ENCODE measurements at places on chromosomes 16 and 17.

GRCh38 chr16:56424404-56424764 lies 961 bp downstream of the AMFR start:
- no peak for DNase-seq

- DNase-seq, result no peak
These were observed 17.6 kb upstream of the SP2 start for GRCh38 chr17:47878203-47879027.

DNA sequence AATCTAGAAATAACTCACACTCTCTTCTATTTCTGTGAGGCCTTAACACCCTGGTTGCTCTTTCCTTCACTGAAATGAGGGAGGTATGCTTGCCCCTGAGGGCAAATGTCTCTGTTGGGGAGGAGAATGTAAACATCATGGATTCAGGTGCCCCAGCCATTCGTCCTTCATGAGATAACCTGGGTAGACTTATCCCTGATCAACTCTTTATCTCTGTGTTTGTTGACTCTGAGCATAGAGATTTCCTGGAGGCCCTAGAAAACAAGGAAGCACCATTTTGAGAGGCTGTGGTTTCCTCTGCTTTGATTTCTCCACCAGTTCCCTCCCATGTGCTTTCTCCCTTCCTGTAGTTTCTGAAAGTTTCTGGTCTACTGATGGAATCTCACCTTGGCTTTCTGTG lies 77.3 kb downstream of the PHKB start:
- DNase-seq, result no peak

DNA sequence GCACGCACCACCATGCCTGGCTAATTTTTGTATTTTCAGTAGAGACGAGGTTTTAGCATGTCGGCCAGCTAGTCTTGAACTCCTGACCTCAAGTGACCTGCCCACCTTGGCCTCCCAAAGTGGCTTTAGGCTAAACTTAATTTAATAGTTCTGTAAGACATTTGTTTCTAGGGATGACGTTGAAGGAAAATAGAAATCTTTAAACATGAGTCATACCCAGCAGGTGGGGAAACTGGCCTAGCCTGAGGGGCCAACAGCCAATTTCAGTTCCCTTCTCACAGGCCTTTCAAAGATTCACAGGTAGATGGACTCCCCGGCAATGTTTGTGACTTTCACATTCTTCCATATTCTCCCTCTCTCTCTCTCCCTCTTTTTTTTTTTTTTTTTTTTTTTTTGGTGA lies 18.1 kb upstream of the ITPRIPL2 start:
- no peak for DNase-seq

DNA sequence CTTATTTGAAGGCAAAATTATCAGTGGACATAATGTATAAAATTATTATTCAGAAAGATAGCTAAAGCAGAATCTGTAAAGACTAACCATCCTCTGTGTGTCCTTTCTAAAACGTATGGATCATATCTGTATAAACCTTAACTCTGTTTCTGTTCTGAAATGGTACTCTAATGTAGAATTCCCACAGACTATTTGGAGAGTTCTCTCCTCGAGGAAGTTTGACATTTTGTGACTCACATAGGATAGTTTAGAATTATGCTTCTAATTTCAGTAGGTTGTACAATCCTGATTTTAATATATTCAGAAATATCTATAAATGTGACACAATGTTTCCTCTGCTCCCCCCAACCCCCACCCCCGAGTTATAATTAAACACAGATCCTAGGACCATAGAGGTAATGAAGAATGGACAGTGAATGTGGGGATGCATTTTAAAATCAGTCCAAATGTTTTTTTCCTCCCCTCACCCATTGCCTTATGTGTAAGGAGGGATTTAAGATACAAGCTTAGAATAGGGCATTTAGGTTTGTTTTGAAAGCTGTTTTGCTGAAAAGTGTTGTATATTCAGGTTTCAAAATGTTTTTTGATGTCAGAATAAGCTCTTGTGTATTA lies 66.8 kb downstream of the BCAS3 start:
- DNase-seq, result no peak

- DNase-seq, result no peak
These were observed 197.0 kb downstream of the AXIN2 start for GRCh38 chr17:65364438-65364837.

DNA sequence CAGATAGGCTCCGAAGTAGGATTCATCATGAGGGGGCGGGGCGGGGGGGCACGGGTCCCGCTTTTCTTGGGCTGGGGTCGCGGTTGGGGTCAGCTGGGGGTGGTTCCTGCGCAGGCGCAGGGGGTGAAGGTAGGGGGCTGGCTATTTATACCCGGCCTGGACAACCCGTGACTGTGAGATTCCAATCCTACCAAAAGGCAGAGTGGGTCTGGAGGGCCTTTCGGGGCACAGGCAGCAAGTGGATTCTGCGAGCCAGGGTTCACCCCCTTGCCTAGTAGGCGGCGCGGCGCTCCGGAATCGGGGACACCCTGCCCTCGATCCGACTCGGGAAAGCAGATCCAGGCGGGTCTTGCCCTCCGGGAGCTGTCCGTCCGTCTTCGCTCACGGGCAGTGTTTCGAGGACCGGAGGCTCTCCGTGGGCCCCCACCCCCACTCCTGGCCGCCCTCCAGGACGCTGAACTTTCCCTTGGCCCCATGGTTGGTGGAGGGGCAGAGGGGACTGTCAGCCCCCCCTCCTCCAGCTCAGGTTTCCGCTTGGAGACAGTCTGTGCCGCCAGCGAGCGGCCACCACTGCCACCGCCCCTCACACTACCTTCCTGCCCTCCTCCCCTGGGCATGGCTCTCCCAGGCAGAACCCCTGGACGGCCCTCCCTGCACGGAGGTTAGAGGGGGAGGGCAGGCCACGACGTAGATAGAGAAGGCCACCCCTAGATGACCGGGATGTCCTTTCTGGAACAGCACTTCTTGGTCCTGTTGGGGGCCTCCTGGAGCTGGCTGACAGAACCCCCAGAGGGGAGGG lies 634 bp downstream of the SLC2A4 start:
- no peak for DNase-seq

- DNase-seq, result no peak
These were observed 229.9 kb upstream of the SDK2 start for GRCh38 chr17:73874008-73874720.

DNA sequence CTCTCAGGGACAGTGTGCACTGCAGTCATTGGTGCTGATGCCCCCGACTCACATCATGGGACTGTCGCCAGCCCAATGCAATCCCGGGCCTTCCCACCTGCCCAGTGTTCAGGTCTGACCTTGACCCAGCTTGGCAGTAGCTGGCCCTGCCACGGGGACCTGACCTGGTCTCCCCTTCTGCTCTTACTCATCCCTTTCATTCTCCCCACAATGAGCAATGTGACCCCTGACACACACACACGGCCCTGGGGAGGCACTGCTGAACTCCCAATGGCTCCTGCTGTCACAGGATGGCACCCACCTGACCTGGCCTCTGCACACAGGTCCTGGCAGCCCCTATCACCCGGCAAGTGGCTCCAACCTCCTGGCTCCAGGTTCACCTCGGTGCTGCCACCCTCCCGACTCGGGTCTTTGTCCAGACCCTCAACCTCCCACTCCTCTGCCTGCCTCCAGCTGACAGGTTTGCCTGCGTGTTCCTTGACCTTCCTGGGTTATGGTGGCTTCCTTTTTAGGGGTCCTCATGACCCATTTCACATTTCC lies 6.6 kb downstream of the CD300C start:
- no peak for DNase-seq

GRCh38 chr17:9538626-9539025 lies 37.0 kb downstream of the STX8 start:
- DNase-seq, result no peak

DNA sequence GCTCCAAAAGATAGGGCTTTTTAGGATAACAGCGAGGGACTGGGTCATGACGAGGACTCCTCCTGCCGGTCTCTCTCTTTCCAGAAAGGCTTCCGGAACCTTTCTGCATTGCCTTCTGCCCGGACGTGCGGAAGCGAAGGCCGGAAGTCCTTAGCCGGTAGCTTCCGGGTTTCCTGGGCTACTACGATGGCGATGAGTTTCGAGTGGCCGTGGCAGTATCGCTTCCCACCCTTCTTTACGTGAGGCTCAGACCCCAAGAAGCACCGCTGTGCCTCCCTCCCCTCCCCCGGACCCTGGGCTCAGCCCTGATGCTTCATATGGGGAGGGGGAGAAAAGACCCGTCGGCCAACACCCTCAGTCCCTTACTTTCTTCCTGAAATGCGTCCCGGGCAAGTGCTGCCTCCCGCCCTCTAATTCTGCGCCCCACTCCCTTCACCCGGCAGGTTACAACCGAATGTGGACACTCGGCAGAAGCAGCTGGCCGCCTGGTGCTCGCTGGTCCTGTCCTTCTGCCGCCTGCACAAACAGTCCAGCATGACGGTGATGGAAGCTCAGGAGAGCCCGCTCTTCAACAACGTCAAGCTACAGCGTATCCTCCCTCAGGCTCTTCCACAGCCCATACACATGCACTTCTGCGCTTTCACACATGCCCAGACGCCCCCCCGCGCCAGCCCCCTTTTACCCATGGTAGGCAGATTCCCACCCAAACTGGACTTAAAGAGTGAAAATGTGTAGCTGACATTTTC lies at the start of gene VPS25:
TSS of gene VPS25 (plus strand) at position 160 of the 746 bp plus-strand sequence. CDS start at position 187, 27 bp downstream.
- peak; percentile 73 for DNase-seq

DNA sequence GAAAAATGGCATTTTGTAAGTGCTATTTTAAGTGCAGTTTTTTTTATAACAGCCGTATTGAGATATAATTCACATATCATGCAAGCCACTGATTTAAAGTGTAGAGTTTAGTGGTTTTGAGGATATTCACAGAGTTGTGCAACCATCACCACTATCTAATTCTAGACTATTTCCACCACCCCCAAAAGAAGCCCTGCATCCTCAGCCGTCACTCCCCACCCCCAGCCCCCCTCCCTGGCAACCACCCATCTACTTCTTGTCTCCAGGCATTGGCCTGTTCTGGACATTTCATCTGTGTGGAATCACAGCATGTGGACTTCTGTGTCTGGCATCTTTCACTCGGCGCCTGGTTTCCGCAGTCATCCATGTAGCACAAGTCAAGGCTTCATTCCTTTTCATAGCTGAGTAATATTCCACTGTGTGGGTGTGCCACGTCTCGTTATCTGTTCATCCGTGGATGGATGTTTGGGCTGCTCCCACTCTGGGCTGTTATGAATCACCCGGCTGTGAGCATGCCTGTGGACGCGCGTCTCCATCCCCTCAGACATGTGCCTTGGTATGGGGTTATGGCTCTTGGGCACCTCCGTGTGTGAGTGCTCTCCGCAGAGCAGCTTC lies 138.4 kb upstream of the CIBAR2 start:
- no peak for DNase-seq

- no peak for DNase-seq
These were observed 86.4 kb downstream of the MRM1 start for GRCh38 chr17:36687736-36688135.

- no peak for DNase-seq
These were observed 80.1 kb downstream of the ABCC1 start for GRCh38 chr16:16029431-16030011.
